ENCODE measurements at places on chromosomes 2 and 18.

GRCh38 chr2:212489719-212490346 is 48.8 kb downstream of the ERBB4 start:
- DNase-seq, result no peak

GRCh38 chr2:130152816-130153595 is 8.1 kb upstream of the CCDC74B start:
- DNase-seq, result no peak

- DNase-seq, result no peak
Observed at GRCh38 chr18:58218117-58218516, 174.1 kb downstream of the NEDD4L start.

GRCh38 chr2:113888641-113889470 is 1.0 kb upstream of the ACTR3 start:
- DNase-seq, result no peak

GRCh38 chr2:98815795-98816194 is 84.9 kb upstream of the MGAT4A start:
- DNase-seq, result no peak

All from stimulated activated CD8-positive, alpha-beta memory T cell treated with anti-CD3 and anti-CD28 coated beads, Interleukin-2, amount 100 ng/mL, for 1 hour (primary cell).